ENCODE measurements at places on chromosomes 2 and 18.

DNA sequence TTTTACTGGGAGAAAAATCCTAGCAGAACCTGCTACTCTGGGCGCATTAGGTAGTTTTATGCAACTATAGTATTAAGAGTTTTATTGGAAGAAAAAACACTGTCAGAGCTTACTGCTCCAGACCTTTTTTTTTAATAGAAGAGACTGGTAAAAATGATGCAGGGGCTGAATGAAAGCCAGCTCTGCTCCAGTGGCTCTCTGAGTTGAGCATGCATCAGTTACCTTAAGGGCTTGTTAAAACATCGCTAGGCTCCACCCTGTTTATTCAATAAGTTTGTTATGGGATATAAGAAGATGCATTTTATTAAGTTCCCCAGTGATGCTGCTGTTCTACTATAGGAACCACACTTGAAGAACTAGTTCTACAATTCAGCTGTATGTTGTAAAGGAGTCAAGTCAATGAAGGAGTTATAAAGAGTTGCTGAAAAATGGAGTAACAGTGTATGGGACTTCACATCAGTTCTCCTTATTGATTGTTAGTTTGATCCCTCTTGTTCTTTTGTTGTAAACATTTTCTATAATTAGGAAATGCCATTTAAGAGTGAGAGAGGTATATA is 13.2 kb downstream of the SNRPG start:
- H3K4me1 ChIP-seq: peaks cover 11% of the 10 kb centered on the region
- no peak overlapping the region for H3K4me3 ChIP-seq
- peaks cover 74% of the 10 kb centered on the region for H3K36me3 ChIP-seq

DNA sequence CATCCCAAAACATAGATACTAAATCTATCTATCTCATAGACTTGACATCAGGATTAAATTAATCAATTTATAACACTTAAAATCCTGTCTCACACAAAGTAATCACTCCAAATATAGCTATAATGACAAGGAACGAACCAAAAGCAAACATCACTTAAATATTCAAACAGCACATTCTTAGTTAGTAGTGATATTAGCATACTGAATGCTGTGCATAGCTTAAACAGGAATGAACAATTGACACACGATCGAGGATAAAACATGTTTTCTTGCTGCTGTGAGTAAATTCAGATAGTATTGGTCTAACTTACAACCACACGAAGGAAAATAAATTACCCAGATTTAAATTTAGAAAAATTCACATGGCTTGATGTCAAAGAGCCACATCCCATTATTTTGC is 58.9 kb upstream of the SNTG2 start:
- H3K27ac ChIP-seq: no peak overlapping the region
- no peak overlapping the region for H3K4me3 ChIP-seq
- no peak for DNase-seq
- no peaks in the 10 kb centered on the region for H3K36me3 ChIP-seq
- no peaks in the 10 kb centered on the region for H3K4me1 ChIP-seq

DNA sequence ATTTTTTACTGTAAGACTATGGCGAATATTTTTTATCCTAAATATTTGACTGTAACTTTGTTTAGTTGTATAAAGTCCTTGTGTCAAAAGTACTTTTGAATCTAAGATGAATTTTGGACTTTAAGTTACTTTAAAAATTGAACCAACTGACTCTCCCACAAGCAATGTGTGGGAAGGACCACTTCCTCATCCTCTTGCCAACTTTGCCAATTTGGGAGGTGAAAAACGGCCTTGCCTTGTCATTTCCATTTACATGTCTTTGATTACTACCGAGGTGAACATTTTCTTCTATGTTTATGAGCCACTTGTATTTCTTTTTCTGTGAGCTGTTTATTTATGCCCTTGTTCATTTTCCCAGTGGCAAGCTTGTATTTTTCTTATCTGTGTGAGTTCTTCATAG is 12.8 kb upstream of the MSGN1 start:
- no peak overlapping the region for H3K4me3 ChIP-seq
- H3K4me1 ChIP-seq: peaks cover 3% of the 10 kb centered on the region
- no peaks in the 10 kb centered on the region for H3K36me3 ChIP-seq
- no peak overlapping the region for H3K27ac ChIP-seq
- H3K27me3 ChIP-seq: peaks cover 25% of the 10 kb centered on the region
- DNase-seq: no peak

GRCh38 chr2:71618327-71619113 is 165.2 kb downstream of the DYSF start:
- H3K27me3 ChIP-seq: no peaks in the 10 kb centered on the region
- no peaks in the 10 kb centered on the region for H3K4me1 ChIP-seq
- peak; percentile 7 for DNase-seq
- H3K4me3 ChIP-seq: no peak overlapping the region
- no peak overlapping the region for H3K27ac ChIP-seq

DNA sequence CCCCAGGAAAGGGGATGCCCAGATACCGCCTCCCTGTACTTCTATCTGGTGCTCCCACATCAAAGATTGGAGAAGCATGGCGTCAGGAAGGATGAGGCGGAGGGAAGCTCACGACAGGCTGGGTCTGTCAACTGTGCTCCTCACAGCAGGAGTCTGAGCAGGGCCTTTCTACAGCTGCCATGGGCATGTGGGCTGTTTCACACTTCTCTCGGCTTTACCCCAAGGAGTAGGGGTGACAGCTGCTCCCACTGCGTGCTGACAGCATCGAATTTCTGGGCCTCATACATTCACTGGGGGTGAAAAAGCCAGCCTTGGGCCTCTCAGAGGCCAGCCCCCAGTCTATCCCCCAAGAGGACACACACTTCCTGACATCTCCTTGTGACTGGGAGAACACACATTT is 21.1 kb downstream of the NEURL3 start:
- no peak for DNase-seq
- peaks cover 4% of the 10 kb centered on the region for H3K27me3 ChIP-seq
- H3K4me3 ChIP-seq: no peak overlapping the region
- peaks cover 34% of the 10 kb centered on the region for H3K4me1 ChIP-seq

DNA sequence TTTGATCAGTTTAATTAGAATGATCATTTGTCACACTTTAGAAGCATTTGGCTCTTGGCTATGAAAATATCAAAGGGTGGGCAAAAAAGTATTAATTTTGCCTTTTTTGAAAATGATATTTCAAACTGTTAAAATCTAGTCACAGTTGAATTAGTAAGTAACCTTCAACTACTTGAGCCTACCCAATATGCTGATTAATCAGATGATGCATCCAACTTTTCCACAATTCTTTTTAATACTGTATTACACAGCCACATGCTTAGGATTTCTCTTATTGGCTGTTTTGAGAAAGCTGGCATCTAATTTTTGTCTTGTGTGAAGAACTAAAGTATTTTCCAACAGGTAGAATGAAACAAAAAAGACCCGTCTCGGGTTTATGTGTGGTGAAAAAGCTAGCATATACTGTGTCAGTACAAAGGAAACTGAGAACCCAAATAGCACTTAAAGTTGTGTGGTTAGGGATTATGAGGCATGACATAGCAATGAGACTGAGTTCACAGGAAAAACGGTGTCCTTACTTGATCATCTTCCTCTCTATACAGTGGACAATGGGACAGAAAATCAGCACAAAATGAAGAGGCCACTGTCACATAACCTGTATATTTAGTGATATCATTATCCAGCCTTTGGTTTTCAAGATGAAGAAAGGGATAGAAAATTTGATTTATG is 11.7 kb downstream of the OSBPL6 start:
- H3K27me3 ChIP-seq: peaks cover 30% of the 10 kb centered on the region
- H3K27ac ChIP-seq: no peak overlapping the region
- no peak overlapping the region for H3K4me3 ChIP-seq
- H3K36me3 ChIP-seq: no peaks in the 10 kb centered on the region

DNA sequence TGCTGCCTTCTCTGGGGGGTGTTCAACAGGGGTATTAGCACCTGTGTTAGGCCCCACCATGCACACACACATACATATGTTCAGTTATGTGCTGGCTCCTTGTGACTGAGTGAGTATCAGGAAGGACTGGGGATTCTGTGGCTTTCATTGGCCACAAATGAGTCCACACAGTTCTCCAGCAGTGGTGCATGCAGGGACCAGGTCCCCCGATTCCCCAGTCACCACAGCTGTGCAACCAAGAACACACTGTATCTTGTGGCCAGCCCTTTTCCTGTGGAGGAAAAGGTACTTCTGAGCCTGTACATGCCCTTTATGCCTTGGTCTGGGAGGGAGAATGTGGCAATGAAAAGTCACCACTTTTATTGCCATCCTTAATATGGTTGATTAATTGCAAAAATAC is 74.9 kb upstream of the KLF7 start:
- H3K4me3 ChIP-seq: no peak overlapping the region
- DNase-seq: no peak
- peaks cover 4% of the 10 kb centered on the region for H3K36me3 ChIP-seq
- no peaks in the 10 kb centered on the region for H3K27me3 ChIP-seq
- peaks cover 31% of the 10 kb centered on the region for H3K4me1 ChIP-seq
- no peak overlapping the region for H3K27ac ChIP-seq

DNA sequence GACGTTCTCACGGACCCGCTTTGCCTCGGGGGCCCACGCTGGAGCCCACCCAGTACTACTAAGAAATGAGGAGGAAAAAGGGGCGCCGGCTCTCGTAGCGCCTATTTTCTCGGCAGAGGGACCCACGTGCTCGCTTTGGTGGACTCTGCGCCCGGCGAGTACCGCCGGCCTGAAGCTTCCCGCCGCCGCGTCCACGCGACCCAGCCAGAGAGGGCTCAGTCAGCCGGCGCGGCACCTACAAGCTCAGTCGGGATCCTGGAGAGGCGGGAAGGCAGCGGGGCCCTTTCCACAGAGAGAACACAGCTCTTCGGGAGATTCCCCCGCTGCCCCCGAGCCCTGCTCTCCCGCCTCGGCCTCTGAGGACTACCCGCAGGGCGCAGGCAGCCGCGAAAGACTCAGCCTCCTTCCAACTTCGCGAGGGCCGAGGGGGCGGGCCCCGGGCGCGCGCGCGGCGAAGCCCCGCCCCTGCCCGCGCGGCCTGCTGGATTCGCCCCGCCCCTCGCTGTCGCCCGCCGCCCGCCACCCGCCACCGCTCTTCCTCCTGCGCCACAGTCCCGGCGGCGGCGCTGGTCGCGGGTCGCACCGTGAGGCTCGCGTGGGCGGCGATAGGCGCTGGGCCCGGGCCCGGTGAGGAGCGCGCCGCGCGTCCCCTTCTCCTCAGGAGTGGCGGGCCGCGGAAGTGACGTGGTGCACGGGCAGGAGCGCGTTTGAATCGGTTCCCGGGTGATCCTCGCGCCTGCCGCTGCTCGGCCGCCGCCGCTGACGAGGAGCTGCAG is at the start of gene SMCHD1:
Gene SMCHD1, plus strand, starts transcription at position 549 of the 776 bp plus-strand sequence. CDS start 350 bp downstream, outside the sequence.
- peak; percentile 86 for DNase-seq
- H3K4me1 ChIP-seq: peaks cover 33% of the 10 kb centered on the region
- H3K27me3 ChIP-seq: peaks cover 5% of the 10 kb centered on the region
- peak within 1 kb of the TSS; percentile 95 for H3K27ac ChIP-seq
- H3K4me3 ChIP-seq: peak within 1 kb of the TSS; percentile 98

DNA sequence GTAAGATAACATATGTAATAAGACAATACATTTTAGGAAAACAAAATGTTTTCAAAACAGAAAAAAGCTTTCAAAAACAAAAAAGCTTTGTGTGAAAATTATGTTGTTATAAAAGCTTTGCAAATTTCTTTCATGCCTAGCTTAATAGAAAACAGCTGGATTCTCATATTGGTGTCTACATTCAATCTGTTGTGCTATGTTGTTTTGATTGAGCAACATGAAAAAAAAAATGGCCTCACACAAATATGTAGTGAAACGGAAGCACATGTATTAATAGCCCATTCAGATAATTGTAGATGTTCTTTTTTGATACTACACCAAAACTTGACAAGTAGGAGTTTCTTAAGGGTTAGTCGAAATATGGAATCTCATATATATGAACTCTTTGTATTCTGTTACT is 197.5 kb downstream of the ZEB2 start:
- H3K4me1 ChIP-seq: peaks cover 67% of the 10 kb centered on the region
- H3K27ac ChIP-seq: no peak overlapping the region
- H3K27me3 ChIP-seq: no peaks in the 10 kb centered on the region
- no peak for DNase-seq

GRCh38 chr18:65623676-65624075 is 127.1 kb upstream of the CDH7 start:
- DNase-seq: no peak
- no peaks in the 10 kb centered on the region for H3K4me1 ChIP-seq
- H3K27ac ChIP-seq: no peak overlapping the region
- no peaks in the 10 kb centered on the region for H3K27me3 ChIP-seq

GRCh38 chr18:21955757-21956652 is 213.4 kb upstream of the GATA6 start:
- H3K27me3 ChIP-seq: peaks cover 8% of the 10 kb centered on the region
- H3K4me3 ChIP-seq: no peak overlapping the region
- no peaks in the 10 kb centered on the region for H3K4me1 ChIP-seq
- peak; percentile 56 for DNase-seq

DNA sequence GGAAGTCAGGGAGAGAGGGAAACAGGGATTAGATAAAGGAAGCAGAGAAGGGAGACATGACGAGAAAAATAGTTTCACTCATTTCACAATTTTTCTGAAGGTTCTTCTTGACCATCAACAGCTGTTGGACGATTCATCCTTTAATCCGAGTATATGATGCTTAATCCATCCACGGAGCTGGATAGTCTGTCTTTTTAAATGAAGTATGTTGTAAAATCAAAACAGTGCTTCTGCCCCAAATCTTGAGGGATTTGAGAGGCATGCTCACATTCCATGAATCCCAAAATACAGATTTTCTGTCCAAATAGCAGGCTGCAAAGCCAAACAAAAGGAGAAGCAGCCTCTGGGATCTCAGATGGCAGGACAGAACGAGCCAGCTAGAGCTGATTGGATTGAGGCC is 47.5 kb downstream of the EPAS1 start:
- peaks cover 15% of the 10 kb centered on the region for H3K27me3 ChIP-seq
- DNase-seq: no peak
- H3K36me3 ChIP-seq: peaks cover 27% of the 10 kb centered on the region
- peaks cover 35% of the 10 kb centered on the region for H3K4me1 ChIP-seq
- no peak overlapping the region for H3K27ac ChIP-seq

DNA sequence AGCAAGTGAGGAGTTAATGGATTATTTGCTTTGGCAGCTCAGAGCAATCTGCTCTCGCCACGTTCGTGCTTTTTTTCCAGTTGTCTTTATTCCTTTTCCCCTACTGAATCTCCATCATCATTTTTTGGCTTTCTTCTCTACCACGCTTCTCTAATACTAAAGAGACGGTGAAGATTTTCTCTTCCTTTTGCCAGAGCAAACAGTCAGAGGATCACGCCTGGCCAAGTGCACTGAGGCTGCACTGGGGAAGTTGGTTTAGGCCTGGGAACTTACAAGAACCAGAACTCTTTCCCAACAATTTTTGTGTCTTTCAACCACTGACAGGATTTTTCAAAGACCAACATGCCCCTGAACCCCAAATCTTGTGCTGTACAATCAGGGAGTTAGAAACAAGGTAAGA is 172.3 kb downstream of the PID1 start:
- H3K4me3 ChIP-seq: no peak overlapping the region
- no peak overlapping the region for H3K27ac ChIP-seq
- no peak for DNase-seq
- H3K27me3 ChIP-seq: no peaks in the 10 kb centered on the region
- no peaks in the 10 kb centered on the region for H3K36me3 ChIP-seq
- no peaks in the 10 kb centered on the region for H3K4me1 ChIP-seq

- no peak overlapping the region for H3K4me3 ChIP-seq
- no peak overlapping the region for H3K27ac ChIP-seq
- H3K27me3 ChIP-seq: peaks cover 6% of the 10 kb centered on the region
- no peak for DNase-seq
Measured at GRCh38 chr2:18490901-18491300, 69.6 kb downstream of the RDH14 start.

All from activated T-helper 2 cell treated with anti-CD3 and anti-CD28 coated beads, Interferon-gamma antibody, Interleukin-2, Interleukin-4, amounts not matched to agents 10 μg/mL and 5 μg/mL and 100 μg/mL, durations not matched to agents 14 hours and 24 hours and 36 hours (primary cell).